ENCODE measurements at places on chromosomes 3 and 15. TPM values are rescaled to one million over a fixed set of nuclear protein-coding genes. Genes with fewer than 3 reads are reported as not detected.
A peak's percentile ranks its signal among the peaks of the same experiment; 100 is the strongest.

Gene GPD1L
- 9.2 TPM for total RNA-seq

DNA sequence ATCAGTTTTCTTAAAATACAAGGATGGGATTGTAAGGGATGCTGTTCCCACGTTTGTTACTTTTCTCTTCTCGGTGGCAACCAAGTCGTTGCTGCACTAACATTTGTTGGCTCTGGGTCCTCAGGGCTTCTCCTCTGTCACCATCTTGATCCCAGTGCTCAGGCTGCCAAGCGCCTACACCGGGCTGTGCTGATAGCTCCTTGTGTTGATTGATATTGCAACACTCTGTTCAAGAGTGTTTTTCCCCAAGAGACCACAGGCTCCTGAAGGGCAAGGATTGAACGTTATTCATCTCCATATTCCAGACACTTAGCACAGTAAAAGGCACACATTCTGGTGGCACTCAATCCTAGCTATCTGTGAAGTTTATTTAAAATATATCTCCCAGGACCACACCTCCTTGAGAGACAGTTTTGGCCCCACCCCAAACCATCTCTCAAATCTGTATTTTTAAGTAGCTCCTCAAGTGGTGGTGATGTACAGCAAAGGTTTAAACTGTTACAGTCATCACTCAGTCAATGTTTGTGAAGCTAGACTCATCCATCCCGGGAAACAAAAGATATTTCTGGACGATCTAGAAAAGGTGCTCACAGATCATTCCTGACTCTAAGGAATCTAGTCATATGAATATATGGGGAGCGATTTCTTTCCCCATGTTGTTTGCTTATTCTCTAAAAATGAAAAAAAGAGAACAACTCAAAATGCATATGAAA is 38.5 kb upstream of the FOXP1 start:
- DNase-seq, result no peak

- DNase-seq, result no peak
These were observed 91.0 kb upstream of the SLC6A11 start for GRCh38 chr3:10725067-10725466.

GRCh38 chr15:38690719-38691332 is 126.2 kb upstream of the RASGRP1 start:
- DNase-seq, result peak; percentile 88

- no peak for DNase-seq
These were observed 3.4 kb downstream of the KLF15 start for GRCh38 chr3:126353694-126354321.
